G401 (cell line): ENCODE measurements at places on chromosomes 7 and 10.
A peak's percentile ranks its signal among the peaks of the same experiment; 100 is the strongest.

- DNase-seq = no peak
These were observed 225.8 kb upstream of the TCERG1L start for GRCh38 chr10:131537281-131537680.

DNA sequence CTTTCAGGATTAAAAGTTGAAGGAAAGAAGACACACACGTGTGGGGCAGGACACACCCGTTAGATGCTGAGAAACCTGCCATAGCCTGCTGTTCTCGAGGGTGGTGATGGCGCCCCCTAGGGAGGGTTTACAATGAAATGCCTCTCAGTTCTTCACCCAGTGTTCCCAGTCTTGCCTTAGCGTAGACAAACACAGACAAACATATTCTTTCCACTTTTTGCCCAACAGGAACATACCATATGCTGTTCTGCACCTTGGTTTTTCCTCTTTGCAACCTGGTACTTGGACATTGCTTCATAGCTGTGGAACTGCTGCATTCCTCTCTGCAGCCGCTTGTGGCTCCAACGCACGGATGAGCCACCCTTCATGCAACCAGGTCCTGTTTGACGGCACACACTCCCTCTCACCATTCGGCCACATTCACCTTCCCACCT lies 23.3 kb upstream of the HSPA12A start:
- DNase-seq = no peak

DNA sequence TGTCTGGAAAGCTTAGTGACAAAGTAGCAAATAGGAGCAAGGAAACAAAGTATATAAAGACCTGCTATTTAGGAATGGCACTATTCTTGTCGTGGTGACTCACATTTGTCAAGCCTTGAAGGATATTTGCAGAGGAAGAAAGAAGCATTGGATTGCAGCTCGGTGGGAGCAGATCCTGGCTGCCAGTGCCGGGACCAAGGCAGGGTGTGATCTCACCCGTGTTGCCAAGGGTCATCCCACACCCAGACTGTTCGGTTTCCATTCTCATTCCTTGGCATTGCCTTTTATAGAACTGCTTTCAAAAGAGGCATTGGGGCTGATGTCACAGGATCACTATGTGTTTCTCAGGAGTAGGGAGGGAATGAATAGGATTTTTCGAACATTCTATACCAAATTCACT lies 176.2 kb downstream of the GALNT17 start:
- DNase-seq = peak; percentile 55

DNA sequence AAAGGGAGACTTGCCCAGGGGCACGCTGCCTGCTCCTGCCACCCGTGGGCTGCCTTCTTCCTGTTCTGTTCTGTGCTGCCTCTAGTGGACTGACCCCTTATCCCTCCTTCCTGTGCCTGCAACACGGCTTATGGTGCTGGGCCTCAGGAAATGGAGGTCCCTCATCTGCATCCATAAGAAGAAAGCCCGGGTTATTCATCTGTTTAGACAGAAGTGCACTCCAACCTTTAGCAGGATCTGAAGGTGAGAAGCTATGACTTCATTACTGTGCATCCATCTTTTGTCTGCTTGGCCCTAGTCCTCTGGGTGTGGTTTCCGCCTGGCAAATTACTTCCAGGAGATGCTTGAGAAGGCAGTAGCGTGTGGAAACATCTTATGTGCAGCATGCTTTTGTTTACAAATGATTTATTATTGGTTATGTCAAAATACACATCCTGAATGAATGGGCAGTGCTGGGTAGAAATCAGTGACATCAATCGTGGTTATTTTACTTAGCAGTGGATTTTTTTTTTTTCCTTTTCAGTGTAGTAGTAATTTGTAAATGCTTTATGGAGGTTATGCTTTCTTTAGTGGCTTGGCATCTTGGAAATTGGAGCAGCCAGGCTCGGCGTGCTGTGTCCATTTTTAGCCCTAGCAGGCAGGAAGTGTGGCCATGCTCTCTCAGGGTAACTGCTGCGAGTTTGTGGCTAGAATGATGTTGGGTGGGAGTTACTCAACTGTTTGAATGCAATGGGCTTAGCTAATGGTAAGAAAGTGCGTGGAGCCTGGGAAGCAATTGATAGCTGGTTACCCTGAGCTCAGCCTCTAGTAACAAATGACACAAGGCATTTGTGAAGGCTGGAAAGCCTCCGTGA lies 12.7 kb downstream of the PTPRE start:
- DNase-seq = peak; percentile 44

DNA sequence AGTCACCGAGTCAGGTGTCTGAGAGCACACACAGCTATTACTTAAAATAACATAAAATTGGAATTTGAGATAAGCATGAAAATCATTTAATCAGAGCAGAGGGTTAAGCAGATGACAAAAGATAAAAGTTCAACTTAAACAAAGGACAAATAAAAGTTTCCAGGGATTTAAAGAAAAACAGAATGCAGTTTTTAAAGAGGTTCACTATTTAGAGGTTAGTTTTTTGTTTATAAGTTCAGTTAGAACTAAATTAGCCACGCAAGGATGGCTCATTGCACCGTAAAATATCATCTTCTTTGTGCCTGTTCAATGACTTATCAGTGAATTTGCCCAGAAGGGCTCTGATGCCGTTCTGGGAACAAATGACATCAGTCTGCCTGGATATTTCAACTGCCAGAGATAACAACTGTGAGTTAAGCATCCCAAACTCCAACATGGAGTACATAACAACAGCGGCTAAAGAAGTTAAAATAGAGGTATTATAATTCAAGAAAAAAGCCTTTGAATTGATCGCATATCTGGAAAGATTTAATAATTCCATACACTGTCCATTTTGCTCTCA lies 107.8 kb downstream of the ANK3 start:
- peak; percentile 61 for DNase-seq

- DNase-seq = no peak
These were observed 44.8 kb upstream of the EGR2 start for GRCh38 chr10:62860946-62861345.

- no peak for DNase-seq
These were observed 194.4 kb downstream of the RELN start for GRCh38 chr7:103795107-103795506.

GRCh38 chr7:104137971-104138370 lies 69.8 kb downstream of the ORC5 start:
- DNase-seq = no peak

GRCh38 chr10:33674986-33675599 lies 340.6 kb upstream of the NRP1 start:
- DNase-seq = no peak

DNA sequence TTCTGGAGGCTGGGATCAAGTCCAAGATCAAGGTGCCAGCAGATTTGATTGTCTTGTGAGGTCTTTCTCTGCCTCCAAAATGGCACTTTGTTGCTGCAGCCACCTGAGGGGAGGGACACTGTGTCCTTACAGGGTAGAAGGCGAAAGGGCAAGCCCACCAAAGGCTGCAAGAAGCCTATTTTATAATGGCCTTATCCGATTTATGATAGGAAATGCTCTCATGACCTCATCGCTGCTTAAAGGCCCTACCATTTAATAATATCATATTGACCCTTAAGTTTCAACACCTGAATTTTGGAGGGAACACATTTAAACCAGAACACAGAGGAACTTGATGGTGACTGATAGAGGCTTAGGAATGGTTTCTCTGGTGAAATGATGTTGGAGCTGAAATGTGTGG lies 296.5 kb downstream of the TWIST1 start:
- DNase-seq = no peak

DNA sequence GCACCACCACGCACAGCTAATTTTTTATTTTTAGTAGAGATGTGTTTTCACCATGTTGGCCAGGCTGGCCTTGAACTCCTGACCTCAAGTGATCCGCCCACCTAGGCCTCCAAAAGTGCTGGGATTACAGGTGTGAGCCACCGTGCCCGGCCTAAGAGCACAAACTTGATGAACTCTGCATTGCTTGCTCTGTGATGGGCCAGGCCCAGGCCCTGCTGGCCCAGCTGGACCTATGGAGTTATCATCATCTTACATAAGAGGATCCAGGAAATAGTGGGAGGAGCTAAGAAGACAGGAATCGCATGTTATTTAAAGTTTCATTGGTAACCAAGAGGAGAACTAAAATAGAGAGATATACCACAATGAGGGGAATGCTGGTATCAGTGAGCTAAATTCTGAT lies 86.9 kb downstream of the DAGLB start:
- DNase-seq = no peak

GRCh38 chr10:83367036-83367435 lies 772.3 kb upstream of the GHITM start:
- no peak for DNase-seq

DNA sequence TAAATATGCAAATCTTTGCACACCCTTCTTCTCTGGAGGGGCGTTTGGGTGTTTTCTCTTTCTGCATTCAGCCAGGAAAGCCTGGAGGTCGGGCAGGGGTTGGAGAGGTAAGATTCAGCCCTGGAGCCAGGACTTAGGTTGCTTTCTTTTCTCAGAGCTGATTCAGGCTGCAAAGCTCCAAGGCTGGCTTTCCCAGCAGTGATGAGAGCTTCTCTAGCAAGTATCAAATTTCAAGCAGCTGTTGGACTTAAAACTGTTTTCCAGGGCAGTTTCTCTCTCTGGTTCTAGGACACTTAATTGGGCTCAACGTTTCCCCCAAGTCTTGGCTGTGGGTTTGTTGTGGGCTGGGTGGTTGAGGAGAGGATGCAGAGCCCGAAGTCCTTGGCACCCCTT lies 608 bp downstream of the AKR1B10 start:
- DNase-seq = no peak

GRCh38 chr7:155973451-155973997 lies 161.3 kb upstream of the SHH start:
- no peak for DNase-seq

DNA sequence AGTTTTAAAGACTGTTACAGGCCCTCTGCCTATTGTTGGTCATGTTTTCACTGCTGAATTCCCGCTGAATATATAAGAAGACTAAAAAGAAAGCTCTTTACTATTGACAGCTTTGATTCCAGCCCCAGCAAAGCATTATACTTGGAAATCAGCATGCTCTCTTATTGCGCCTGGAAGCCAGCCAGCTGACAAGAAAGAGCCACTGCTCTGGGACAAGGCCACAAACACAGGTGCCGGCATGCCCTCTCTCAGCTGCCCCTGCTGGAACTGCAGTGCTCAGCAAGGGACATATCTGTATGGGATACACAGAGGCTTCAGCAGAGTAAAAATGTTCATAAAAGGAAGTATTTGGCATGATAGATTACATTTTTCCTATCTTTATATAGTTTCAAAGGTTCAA lies 523.9 kb downstream of the ADRA2A start:
- peak; percentile 80 for DNase-seq

DNA sequence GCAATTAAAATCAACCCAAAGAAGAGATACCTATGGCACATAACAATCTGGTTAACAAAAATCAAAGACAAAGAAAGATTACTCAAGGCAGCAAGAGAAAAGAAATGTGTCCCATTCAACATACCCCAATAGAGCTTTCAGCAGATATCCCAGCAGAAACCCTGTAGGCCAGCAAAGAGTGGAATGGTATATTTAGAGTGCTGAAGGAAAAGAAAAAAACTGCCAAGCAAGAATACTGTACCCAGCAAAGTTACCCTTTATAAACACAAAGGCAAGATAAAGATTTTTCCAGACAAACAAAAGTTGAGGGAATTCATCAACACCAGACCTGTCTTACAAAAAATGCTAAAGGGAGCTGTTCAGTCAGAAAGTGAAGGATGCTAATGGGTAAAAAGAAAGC lies 131.6 kb downstream of the TPST1 start:
- DNase-seq = no peak

DNA sequence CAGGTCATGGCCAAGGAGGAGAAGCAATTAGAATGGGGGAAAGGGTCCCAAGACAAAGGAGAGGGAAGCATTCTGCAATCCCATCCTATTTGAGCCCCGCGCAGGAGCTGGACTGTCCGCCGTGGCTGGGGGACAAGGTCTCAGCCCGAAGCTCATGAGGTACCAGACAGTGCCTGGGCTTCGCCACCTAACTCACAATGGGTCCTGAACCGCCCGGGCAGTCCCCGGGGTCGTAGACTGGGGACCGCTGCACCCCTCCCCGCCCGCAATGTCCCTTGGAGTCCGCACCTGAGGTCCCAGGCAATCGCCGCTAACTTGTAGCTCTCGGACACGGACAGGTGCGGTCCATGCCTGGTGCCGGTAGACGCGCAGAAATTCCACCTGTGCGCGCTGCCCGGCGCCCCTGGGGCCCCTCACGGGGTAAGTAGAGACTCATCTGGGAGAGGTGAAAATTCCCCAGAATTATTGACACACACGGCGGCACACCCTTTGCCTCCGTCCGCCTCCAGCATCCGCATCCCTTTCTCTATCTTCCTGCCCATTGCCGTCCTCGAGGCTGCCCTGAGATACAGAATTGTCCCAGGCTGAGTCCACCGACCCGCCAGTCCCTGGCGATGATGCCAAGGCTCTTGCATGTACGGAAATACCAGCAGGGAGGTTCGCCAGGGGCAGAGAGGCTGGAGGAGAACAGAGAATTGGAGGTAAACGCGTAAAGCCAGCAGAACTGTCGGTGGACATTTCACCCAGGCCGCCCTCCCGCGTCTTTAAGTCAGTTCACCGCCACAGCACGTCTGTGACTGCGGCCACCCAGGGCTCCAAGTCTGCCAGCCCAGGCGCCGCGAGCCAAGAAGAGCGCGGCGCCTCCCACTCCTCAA lies 1.8 kb downstream of the CHRM2 start:
- DNase-seq = no peak

DNA sequence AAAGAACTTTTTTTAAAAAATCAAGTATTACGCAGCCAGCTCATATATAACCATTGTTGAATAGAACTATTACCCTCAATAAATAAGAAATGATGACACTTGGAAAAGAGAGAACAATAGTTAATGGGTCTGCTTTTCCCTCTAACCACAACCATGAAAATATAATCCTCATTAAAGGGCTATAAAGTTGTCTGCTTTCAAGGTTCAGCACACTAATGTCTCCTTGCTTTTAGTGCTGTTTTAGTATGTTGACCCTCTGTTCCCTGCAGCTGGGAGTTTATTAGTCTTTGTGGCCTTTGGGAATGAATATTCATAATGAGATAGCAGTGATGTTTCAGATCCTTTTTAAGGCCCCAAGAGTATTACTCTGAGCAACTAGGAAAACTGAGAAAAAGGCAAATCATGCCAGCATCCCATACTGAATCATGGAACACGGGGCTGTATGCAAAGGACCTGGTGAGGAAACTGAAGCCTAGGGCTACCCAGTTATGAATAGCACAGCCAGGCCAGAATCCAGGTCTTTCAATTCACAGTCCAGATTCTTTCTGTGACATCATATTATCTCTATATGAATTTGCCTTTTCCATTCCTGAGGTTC lies 332.0 kb upstream of the LRGUK start:
- DNase-seq = no peak
